ENCODE measurements at places on chromosomes 16 and 17. TPM values are rescaled to one million over a fixed set of nuclear protein-coding genes. Genes with fewer than 3 reads are reported as not detected.

DNA sequence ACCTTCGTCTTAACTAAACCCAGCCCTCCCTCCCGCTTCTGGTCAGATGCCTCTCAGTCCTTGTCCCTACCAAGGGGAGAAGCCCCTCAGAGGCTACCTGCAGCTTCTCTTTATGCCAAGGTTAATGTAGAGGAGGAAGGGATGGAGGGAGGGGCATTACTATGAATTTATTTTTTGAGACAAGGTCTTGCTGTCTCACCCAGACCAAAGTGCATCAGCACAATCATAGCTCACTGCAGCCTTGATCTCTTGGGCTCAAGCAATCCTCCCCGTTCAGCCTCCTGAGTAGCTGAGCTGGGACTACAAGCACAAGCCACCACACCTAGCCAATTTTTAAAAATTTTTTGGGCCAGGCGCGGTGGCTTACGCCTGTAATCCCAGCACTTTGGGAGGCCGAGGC lies 15.3 kb downstream of the EPOP start:
- peaks cover 11% of the 10 kb centered on the region for H3K27me3 ChIP-seq
- no peak for DNase-seq
- no peaks in the 10 kb centered on the region for H3K4me1 ChIP-seq
- no peak overlapping the region for H3K4me3 ChIP-seq
- no peak overlapping the region for H3K27ac ChIP-seq
- no peaks in the 10 kb centered on the region for H3K36me3 ChIP-seq

DNA sequence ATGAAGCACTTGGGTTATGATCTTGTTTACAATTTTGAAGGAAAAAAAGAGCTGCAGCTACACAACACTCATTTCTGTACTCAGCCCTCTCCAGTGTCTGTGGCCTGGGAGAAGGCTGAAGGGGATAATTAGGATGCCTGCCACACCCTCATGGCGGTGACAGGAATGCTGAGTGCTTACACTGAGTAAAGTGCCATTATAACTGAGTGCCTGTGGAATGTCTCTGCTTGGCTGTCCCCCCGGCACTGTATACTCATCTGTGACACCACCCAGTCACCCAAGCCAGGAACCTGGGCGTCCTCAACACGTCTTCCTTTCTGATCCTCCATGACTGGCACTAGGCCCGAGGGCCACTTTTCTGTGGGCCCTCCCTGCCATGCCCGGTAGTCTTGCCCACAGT lies 3.5 kb upstream of the MRPL38 start:
- no peaks in the 10 kb centered on the region for H3K36me3 ChIP-seq
- peaks cover 13% of the 10 kb centered on the region for H3K4me1 ChIP-seq
- no peak overlapping the region for H3K4me3 ChIP-seq
- H3K27me3 ChIP-seq: no peaks in the 10 kb centered on the region

- no peaks in the 10 kb centered on the region for H3K27me3 ChIP-seq
- no peaks in the 10 kb centered on the region for H3K36me3 ChIP-seq
- DNase-seq: no peak
- H3K4me1 ChIP-seq: peaks cover 65% of the 10 kb centered on the region
- H3K4me3 ChIP-seq: no peak overlapping the region
These were observed 2.6 kb downstream of the GIT1 start for GRCh38 chr17:29586676-29587469.

DNA sequence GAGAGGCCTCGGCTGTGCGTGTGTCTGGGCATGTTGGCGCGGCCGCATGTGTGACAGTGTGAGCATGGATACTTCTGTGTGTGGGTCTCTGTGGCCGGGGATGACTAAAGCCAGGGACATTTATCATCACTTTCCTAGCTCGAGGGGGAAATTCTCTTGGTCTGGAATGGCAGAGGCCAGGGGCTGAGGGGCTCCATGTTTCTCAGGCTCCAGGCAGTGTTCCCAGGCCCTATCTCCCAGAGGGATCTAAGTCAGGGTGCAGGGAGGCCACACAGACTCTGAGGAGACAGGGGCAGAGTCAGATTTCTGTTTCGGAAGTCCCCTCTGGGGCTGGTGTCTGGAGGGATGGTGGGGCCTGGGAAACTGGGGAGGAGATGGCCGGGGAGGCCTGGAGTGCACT lies 23.7 kb upstream of the SPNS2 start:
- DNase-seq: no peak
- no peaks in the 10 kb centered on the region for H3K27me3 ChIP-seq
- H3K36me3 ChIP-seq: no peaks in the 10 kb centered on the region

BAIAP2 gene
- 8.8 TPM for total RNA-seq

- no peaks in the 10 kb centered on the region for H3K36me3 ChIP-seq
- H3K4me1 ChIP-seq: no peaks in the 10 kb centered on the region
- no peak overlapping the region for H3K4me3 ChIP-seq
These were observed 4.8 kb downstream of the SCGB1C2 start for GRCh38 chr17:142102-142661.

- H3K27me3 ChIP-seq: no peaks in the 10 kb centered on the region
- H3K4me3 ChIP-seq: no peak overlapping the region
- H3K36me3 ChIP-seq: peaks cover 21% of the 10 kb centered on the region
- no peak overlapping the region for H3K27ac ChIP-seq
- H3K4me1 ChIP-seq: no peaks in the 10 kb centered on the region
These were observed 122.4 kb downstream of the HIC1 start for GRCh38 chr17:2177235-2177811.

DNA sequence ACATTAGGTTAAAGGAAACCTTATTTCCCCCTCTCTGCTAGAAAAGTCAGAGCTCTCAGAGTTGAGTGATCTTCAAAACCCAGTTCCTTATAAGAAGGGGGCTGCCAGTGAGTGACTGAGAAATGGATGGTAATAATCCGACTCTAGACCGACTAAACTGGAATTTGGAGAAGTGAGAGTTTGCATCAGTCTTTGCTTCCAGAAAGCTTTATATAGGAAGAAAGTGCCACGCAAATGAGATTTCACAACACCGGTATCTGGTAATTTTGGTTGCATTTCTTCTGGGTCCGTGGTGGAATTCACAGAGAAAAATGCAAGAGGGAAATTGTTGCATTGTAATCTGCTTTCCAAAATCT lies 271.4 kb downstream of the MAF start:
- H3K4me3 ChIP-seq: no peak overlapping the region
- no peak for DNase-seq
- H3K4me1 ChIP-seq: no peaks in the 10 kb centered on the region
- no peak overlapping the region for H3K27ac ChIP-seq
- H3K36me3 ChIP-seq: no peaks in the 10 kb centered on the region

All from CD8-positive, alpha-beta memory T cell (primary cell).